Kidney glomerular epithelial cell (primary cell): ENCODE measurements at places on chromosomes 4 and X.
A peak's percentile ranks its signal among the peaks of the same experiment; 100 is the strongest.

GRCh38 chr4:168836490-168836889 is 173.6 kb downstream of the CBR4 start:
- DNase-seq = no peak

DNA sequence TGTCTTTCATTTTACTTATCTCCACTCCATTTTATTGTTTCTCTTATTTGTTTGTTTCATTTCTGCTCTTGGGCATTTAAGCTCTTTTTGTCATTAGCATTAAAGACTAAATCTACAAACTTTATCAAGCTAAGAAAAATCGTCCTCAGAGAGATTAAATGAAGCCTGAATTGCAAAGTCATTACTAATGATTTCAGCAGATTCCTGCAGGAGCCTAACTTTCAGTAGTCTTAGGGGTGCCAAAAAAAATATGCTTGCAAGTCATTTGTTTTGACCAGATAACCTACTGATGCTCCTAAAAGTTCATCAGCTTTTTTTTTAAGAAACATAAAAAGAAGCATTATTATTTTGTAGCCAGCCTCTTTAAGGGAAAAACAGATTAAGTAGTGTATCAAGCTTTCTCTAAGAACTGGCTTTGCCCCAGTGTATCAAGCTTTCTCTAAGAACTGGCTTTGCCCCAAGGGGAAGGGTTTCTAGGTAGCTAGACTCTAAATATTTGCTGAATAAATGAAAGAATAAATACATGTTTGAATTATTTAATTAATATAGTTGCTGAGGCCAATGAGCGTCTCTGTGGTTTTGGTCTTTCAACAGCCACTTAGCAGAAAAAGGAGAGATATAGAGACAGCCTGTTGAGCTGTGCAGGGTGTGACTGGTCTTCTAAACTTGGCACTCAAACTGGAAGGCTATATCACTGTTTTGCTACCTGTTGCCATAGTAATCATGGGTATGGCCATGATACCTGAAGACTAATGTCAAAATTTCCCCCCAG is 174.2 kb downstream of the BTC start:
- DNase-seq = peak; percentile 9

GRCh38 chr4:173763389-173763788 is 233.4 kb upstream of the HAND2 start:
- no peak for DNase-seq

DNA sequence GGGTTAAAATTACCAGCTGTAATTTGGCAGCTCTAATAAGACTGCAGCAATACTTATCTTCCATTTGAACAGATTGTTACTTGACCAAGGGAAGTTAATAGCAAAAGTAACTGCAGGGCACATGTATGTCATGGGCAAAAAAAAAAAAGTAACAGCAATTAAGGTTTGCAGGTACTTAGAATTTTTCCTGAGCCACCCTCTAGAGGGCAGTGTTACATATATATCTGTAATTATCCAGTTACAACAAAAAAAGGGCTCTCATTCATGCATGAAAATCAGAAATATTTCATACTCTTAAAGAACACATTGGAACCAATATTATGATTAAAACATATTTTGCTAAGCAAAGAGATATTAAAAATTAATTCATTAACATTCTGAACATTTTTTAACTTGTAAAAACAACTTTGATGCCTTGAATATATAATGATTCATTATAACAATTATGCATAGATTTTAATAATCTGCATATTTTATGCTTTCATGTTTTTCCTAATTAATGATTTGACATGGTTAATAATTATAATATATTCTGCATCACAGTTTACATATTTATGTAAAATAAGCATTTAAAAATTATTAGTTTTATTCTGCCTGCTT is 25.1 kb downstream of the XIAP start:
- DNase-seq = peak; percentile 15

DNA sequence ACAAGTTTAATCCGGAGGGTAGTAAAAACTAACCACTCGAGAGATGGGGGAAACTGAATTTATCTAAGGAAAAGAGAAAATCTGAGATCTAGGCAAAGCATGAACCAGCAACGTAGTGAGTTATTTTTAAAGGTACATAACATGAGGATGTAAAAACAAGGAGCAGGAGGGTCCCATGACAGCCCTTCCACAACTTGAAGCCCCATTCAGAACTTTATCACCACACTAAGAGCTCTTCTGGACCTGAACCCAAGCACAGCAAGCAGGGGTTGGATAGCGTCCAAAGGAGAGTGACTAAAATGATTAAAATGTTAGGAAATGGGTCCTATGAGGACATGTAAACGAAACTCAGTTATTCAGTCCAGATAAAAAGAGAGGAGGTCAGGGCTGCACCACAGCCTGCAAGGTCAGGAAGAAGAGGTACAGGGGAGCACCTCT is 16.2 kb downstream of the SH3RF1 start:
- peak; percentile 28 for DNase-seq

- DNase-seq = no peak
Measured at GRCh38 chr4:114815760-114816159, 217.2 kb downstream of the UGT8 start.

DNA sequence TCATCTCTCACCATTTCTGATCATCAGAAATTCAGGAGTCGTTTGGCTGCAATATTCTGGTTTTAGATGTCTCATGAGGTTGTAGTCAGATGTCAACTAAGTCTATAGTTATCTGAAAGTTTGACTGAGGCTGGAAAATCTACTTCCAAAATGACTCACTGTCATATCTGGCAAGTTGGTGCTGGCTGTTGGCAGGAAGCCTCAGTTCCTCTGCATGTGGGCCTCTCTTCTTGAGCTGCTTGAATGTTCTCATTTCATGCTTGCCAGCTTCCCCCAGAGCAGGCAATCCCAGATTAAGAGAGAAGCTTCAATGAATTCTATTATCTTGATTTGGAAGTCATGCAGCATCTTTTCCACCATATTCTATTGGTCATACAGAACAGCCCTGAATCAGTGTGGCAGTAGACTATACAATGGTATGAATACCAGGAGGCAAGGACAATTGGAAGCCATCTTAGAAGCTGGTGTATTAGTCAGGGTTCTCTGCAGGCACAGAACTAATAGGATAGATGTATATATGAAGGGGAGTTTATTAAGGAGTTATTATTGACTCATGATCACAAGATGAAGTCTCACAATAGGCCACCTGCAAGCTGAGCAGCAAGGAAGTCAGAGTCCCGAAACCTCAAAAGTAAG is 46.8 kb upstream of the ELF2 start:
- DNase-seq = no peak

DNA sequence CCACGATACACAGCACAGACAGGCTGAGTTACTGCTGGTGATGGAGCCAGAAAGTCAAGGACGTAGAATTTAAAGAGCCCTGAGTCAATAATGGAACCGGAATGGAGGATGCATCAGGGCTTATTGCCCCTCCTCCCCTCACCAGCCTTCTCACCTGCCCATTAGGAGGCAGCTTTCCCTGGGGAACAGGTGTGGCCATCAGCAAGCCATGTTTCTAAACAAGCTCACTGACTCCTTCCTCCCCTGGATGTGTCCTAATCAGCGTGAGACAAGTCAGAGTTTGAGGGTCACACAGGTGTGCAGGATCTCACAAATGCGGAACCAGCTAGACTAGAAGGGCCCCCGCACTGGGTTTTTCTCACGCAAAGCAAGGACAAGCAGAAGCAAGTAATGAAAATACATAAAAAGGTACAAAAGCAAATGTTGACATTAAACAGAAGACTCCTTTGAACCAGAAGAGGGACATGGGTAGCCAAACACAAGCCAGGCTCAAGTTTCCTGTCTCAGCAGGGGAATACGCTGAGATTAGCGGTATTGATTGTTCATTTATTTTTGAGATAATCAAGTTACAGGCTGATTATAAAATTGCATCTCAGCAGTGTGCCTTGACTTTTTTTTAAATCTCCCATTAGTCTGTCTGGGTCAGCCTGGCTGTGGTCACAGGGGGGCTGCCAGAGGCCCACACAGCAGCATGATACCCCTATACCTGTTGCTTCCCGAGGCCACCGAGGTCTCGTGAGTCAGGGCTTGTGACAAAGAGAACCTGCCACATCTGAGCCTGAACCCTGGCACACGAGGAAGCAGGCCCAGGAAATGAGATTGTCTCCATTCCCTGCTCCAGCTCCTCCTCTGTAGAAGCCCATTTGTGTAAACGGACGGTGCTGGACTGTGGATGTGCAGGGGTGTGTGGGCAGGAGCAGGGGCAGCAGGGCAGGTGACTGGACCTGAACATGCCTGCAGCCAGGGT is 37.4 kb downstream of the CCKAR start:
- DNase-seq = no peak

DNA sequence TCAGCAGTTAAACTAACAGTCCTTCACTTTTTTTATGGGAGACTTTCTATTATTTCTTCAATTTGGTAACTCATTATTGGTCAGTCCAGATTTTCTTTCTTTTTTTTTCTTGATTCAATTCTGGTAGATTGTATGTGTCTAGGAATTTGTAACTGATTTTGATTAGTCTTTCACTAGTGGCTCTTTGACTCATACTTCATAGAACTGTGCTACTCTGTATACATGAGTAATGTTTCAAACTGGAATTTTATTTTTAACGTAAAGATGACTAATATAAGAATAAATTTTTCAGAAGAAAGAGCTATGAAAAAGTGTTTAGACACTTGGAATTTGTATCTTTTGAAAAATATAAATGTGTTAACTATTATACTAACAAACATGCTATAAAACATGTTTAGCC is 813.0 kb downstream of the TRAM1L1 start:
- DNase-seq = no peak

GRCh38 chr4:66108898-66109297 is 438.6 kb upstream of the EPHA5 start:
- no peak for DNase-seq

GRCh38 chr4:152950402-152951274 is 14.5 kb downstream of the FHDC1 start:
- no peak for DNase-seq

- no peak for DNase-seq
Measured at GRCh38 chrX:18542905-18543304, 117.5 kb downstream of the CDKL5 start.

DNA sequence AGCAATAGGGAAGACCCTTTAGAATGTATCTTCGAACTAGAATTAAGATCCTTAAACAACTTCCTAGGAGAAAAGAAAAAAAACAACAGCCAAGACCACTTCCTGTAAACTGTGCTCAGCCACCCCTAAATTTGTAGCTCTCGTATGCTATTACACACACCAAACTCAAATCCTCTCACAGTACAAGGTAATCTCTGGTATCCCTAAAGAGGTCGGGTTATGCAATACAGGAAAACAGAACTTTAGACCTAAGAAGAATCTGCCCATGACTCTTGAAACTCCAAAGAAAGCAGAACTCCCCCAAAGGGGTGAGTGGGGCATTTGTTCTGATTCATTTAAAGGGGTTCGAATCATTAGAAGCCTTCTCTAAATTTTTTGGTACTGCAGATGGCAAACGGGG is 170.9 kb upstream of the CASK start:
- peak; percentile 9 for DNase-seq

DNA sequence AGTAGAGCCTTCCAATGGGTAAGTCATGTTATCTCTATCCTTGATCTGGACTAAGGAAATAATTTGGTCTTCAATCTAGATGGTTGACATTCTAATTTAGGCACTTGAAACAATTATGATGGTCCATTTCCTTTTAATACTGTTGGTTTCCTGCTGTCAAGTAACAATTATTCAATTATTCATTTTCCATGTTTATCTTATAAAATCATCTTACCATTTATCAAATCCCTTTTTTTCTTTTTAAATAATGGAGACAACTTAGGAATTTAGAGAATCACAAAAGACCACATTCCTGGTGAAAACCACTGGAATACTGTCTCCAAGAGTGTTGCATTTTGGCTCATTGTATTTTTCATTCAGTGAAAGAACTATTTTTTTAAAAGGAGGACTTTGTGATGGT is 148.7 kb upstream of the CTSO start:
- no peak for DNase-seq

- peak; percentile 22 for DNase-seq
Measured at GRCh38 chr4:154807042-154807630, 26.1 kb downstream of the RBM46 start.

GRCh38 chr4:186628058-186628711 is 72.8 kb upstream of the MTNR1A start:
- DNase-seq = no peak

DNA sequence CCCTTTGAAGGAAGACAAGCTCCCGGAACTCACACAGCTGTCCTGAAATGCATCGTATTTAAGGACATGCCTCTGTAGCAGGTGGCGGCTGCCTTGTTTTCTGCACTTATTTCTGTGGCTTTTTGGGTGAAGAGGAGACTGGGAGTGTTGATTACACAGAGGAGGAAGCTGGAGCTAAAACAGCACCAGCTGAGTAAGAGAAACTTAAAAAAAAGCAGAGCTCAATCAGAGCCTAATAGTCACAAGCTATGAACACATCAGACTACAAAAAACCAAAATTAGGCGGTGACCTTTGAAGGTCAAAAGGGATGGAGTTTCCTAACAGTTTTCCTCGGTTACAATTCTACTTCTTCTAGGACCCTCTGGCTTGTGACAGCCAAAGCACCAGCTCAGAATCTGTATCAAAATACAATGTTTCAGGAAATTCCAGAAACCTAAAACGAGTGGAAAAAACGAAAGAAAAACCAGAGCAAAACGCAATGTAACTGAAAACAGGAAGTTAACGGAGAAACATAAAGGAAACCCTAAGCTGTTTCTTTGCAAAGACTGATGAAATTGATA is 13.5 kb downstream of the PRKX start:
- no peak for DNase-seq

- DNase-seq = no peak
Measured at GRCh38 chr4:128832243-128832625, 22.7 kb downstream of the JADE1 start.

DNA sequence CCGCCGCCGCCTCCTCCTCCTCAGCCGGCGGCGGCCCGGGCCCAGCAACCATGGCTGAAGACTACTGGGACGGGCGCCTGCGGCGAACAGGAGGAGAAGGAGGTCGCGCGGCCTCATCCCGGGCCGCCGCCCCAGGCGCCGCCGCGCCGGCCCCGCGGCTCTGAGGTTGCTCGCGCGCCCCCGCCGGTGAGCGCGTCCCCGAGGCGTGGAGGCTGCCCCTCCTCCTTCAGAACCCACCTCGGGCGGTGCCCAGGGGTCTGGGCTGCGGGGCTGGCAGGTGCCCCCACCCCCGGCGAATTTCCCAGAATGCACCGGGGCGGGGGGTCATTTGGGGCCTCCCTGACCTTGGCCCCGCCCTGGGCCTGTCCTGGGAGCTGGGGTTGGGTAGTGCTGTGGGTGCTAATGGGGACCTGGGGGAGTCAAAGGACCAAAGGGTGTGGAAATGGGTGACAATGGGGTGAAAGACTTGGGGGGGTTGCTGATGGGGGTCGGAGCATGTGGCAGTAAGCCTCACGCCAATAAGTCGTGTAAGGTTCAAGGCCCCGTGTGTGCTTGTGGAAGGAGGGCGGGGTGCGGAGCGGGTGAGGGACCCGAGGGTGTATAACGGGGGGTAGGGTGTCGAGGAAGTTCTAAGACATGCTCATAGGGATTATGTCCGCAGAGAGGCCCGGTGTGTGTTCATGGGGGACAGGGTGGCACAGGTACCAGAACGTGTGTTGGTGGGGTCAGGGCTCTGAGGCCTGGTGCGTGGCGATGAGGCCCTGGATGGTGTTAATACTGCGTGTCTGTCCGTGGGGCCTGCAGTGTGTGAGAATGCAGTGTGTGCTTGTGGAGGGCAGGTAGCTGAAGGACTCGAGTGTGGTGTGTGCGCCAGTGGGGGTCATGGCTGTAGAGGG is 687 bp downstream of the CDK16 start:
- DNase-seq = no peak
